Fibroblast of skin of scalp (primary cell): ENCODE measurements at places on chromosomes 2 and 18.
A peak's percentile ranks its signal among the peaks of the same experiment; 100 is the strongest.

GRCh38 chr2:47344890-47345589, 57.9 kb upstream of the MSH2 start:
- peak; percentile 77 for DNase-seq

GRCh38 chr2:205288686-205289085, 393.6 kb upstream of the NRP2 start:
- DNase-seq: no peak

- no peak for DNase-seq
Measured at GRCh38 chr2:234374736-234375135, 122.1 kb downstream of the ARL4C start.

DNA sequence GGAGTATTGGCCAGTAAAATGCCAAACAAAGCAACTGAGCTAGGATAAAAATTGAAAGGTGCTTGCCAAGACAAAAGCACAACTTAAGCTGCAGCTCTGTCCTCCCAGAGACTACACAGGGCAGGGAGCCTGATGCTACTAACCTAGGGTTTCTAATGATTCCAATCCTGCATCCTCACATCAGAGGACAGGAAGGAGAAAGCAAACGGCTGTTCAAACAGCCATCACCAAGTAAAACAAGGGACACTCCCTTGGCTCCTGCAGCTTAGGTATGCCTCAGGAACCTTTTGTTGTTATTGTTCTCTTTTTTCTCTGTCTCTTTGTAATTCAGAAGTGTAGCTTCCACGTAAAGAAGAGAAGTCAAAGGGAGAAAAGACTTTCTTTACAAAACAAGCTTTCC, 99.5 kb downstream of the TCF4 start:
- no peak for DNase-seq

DNA sequence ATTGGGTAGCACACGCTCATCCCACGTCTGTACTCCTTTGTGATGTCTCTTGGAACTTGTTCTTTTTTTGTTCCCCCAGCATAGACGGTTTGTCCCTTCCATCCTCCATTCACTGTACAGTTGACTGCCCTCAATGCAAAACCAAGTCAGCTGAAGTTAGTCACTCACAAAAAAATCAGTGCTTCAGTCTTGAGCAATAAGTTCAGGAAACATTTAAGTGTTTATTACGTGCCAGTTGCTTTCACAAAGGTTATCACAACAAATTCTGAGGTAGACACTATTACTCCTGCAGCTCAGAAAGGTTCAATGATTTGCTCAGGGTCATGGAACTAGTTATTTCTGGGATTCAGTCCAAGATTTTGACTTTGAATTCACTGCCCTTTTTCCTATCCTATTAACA, 102.2 kb downstream of the PDE1A start:
- no peak for DNase-seq
